ENCODE measurements at places on chromosomes 7 and 10.

GRCh38 chr10:125700355-125700911 lies 17.5 kb upstream of the TEX36 start:
- DNase-seq, result peak; percentile 90

DNA sequence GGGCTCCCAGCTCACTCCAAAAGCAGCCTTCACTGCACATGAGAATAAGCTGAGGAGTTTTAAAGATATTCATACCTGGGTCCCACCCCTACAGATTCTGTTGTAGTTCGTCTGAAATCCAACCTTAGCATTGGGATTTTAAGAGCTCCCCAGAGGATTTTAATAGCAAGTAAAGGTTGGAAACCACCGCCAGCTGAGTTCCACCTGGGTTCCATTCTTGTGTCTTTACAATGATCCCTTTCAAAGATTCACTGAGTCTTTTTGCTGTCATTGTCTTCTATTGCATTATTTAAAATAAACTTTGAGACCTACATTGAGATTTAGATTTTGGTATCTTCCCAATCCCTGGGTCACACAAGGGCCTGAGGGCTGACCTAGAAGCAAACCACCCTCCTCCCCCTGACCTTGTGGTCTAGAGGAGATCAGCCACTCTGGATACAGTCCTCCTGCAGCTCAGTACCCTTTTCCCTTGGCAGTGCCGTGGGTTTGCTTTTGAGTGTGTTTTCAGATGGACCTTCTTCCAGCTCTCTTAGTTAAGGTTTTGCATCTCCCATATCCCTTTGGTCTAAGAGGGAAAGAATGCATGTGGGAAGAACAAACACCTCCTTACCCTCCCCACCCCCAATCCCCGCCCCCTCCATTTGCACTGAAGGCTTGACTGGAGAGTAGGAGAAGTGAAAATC lies 22.6 kb upstream of the SIRT1 start:
- no peak for DNase-seq

- no peak for DNase-seq
Measured at GRCh38 chr10:74040200-74041126, 42.5 kb downstream of the VCL start.

DNA sequence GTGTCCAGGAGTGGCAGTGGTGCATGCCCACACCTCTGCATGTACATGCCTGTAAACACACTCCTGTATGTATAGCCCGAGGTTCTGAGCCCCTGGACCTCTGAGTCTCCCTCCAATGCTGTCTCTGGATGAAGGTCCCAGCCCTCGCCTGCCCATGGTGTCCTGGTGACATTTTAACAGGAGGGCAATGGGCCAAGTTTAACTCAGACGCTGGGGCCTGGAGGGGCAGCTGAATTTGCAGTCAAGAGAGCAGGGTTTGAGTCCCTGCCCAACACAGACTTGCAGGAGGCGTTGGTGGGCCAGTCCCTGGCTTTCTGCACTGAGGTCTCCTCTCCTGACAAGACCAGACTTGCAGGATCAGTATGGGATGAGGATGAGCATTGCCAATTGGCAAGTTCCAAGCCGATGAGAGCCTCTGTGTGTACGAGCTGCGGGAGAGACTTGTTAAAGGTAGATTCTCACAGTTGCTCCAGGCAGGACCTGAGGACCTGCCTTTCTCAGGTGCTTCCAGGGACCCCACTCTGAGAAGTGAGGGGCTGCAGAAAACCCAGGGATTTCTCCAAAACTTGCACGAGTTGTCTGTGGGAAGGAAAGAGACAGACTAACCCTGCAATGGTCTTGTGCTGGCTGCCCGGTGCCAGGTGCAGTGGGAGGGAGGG lies 141.9 kb downstream of the ELFN1 start:
- DNase-seq, result no peak

- no peak for DNase-seq
Measured at GRCh38 chr7:141889321-141889720, 26.9 kb upstream of the OR9A4 start.

DNA sequence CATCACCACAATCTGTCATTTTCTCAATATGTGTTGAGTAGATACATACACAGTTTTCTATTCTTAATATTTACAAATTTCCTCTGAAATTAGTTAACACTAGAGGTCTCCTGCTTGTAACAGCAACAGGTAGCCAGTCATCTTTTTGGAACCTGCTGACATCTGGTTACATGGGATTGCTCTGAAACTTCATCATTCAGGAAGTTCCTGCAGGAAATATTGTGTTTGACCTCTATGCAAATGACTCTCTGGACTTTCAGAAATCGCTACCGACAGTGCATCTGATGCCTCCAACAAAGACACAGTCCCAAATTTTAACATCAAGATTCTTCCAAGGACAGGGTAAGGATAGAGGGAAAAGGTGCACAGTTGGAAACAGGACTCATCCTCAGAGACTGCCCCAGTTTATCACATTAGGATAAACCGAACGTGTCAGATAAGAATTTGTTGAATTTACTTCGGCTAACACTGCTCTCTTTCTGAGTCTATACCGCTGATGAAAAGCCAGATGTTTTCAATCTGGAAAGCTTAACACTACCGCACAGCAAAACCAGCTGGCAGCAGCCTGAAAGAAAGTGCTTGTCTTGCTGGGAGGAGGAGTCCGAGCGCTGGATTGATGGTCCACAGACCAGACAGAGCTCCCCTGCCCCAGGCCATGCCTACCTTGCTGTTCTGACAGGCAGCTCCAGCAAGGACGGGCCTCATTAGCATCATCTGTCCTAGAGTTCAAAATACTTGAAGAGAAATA lies 633.4 kb downstream of the PARD3 start:
- peak; percentile 77 for DNase-seq

DNA sequence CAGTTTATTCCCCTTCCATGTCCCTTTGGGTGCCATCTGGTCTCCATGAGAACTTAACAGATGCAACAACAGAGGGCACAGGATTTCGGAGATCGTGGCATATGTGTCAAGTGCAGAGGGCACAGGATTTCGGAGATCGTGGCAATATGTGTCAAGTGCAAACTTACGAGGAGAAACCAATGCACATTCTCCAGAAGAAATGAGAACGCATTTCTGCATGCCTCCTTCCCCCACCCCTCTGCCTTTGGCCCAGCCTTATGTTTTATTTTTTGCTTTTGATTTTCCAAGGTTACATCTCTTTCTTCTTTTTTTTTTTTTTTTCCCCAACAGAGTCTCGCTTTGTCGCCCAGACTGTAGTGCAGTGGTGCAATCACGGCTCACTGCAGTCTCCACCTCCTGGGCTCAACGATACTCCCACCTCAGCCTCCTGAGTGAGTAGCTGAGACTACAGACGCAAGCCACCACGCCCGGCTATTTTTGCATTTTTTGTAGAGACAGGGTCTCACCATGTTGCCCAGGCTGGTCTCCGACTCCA lies 586 bp upstream of the ANKRD26 start:
- no peak for DNase-seq

- peak; percentile 21 for DNase-seq
Measured at GRCh38 chr10:43124574-43125273, 13.5 kb upstream of the CSGALNACT2 start.

- DNase-seq, result peak; percentile 81
Measured at GRCh38 chr7:91082852-91083495, 181.3 kb upstream of the FZD1 start.

DNA sequence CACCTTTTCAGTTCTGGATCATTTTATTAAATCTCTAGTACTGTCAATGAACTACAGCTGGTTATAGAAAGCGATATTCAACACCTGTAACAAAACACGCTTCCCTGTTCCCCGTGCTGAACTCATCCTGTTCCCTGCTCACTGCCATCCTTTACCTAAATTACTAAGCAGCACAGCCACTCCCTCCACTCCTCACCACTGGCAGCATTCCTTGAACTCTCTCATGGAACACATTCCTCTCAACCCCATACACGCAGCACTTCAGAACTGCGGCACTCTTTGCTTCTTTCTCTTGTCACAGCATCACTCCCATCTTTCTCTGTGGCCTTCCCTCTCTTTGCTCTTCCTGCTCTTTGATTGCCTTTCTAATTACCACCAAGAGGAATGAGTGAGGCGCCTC lies 27.4 kb downstream of the RELN start:
- DNase-seq, result no peak

- peak; percentile 92 for DNase-seq
Measured at GRCh38 chr7:73999664-74000435, 28.1 kb upstream of the ELN start.

DNA sequence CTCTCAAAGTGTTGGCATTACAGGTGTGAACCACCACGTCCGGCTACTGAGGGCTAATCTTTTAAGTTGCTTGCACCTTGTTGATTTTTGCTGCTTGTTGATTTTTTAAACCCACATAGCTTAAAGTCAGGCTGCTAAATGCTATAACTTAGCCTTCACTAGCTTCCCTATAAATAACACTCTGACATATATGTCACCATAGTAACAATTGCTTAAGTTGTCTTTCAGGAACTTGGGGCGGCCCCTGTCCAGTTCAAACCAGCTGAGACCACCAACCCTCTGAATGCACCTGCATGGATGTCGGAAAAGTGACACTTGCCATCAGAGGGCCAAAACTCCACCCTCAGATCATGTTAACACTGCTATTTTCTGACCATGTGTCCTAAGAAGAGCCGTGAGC lies 47.3 kb downstream of the ST8SIA6 start:
- DNase-seq, result no peak

GRCh38 chr10:102644066-102644645 lies at the start of gene TRIM8:
TRIM8 (plus strand) TSS chr10:102644479; CDS start chr10:102644618, 139 bp downstream.
- DNase-seq, result peak; percentile 67

- no peak for DNase-seq
Measured at GRCh38 chr7:79909176-79909575, 225.5 kb upstream of the GNAI1 start.

- DNase-seq, result peak; percentile 88
Measured at GRCh38 chr10:135132-135600, at the start of gene ZMYND11. ZMYND11 (plus strand) TSS chr10:135455; CDS start chr10:180013, 44,558 bp downstream.

DNA sequence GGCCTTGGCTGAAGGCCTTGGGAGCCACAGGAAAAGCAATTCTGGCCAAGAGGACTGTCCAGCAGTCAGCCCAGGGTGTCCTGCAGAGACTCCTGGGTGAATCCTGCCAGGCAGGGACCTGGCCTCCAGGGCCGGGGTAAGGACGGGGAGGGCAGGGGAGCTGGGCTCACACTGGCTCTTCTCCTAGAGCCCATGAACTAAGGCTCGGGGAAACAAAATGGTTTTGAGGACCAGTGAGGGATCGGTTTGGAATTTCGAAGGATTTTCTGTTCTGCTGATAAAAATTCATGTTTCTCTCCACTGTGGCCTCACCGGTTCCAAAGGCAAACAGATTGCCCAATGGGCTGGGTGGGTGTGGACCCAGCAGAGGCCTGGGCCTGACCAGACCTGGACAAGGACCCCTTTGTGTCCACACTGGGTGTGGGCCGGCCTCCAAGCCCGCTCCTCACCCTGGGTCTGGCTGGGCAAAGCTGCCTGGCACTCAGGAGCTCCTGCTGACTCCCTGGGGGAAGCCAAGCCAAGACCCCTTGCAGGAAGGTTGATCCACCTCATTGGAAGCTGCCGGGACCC lies 27.3 kb downstream of the FAM20C start:
- DNase-seq, result no peak

DNA sequence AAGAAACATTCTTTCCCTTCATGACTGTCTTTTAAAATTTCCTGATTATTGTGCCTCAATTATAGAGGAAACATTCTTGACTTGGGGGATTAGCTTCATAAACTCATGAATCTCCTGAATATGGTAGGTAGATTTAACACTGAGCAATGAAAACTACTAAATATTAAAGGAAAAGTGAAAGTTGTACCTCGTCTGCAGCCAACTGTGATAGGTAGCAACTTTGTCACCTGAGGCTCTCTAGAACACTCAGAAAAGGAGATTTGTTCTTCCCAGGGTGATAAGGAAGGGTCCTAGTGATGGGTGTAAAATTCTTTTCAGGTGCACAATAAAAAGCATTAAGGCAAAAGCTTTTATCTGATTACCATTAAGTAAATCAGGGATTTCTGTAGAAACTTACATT lies 78.1 kb downstream of the AHR start:
- no peak for DNase-seq

- DNase-seq, result no peak
Measured at GRCh38 chr10:129767751-129768150, 196.3 kb downstream of the EBF3 start.

- no peak for DNase-seq
Measured at GRCh38 chr7:127708201-127708600, 56.2 kb downstream of the SND1 start.
